H1 (cell line): ENCODE measurements at places on chromosomes 1 and 21. TPM values are rescaled to one million over a fixed set of nuclear protein-coding genes. Genes with fewer than 3 reads are reported as not detected.

DNA sequence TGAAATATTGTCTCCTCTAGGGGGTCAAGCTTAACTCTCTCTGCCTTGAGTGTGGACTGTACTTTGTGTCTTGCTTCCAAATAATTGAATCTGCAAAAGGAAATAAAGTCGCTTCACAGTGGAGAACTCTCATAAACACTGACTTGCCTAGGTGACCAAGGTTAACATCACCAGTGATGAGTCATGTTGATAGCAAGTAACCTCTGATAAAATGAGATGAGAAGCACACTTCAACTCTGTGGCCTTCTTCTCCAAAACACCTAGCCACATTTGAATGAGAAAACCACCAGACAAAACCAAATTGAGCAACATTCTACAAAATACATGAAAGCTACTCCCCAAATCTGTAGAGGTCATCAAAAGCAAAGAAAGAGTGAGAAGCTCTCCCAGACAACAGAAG, 37.6 kb downstream of the PDE4B start:
- DNase-seq: no peak

- no peak for DNase-seq
These were observed 757 bp upstream of the SEMA4A start for GRCh38 chr1:156152628-156153027.

- DNase-seq: no peak
These were observed 31.6 kb upstream of the PADI6 start for GRCh38 chr1:17340358-17340757.

DNA sequence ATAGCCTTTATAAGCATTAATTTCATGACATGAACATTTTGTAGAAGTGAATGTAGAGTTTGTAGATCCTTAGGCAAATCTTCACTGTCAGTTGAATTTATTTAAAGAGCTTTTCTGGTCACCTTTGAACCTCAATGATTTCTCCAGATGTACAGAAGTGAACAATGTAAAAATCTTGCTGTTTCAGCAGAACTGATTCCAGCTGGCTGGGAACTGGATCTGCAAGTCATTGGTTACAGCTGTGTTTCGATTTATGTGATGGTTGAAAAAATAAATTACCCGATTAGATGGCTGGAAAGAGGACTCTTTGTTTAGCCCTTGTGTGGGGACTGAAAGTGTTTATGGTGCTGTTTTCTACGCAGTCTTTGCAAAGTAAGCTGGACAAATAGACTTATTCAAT, 849.8 kb downstream of the USP25 start:
- DNase-seq: no peak

DNA sequence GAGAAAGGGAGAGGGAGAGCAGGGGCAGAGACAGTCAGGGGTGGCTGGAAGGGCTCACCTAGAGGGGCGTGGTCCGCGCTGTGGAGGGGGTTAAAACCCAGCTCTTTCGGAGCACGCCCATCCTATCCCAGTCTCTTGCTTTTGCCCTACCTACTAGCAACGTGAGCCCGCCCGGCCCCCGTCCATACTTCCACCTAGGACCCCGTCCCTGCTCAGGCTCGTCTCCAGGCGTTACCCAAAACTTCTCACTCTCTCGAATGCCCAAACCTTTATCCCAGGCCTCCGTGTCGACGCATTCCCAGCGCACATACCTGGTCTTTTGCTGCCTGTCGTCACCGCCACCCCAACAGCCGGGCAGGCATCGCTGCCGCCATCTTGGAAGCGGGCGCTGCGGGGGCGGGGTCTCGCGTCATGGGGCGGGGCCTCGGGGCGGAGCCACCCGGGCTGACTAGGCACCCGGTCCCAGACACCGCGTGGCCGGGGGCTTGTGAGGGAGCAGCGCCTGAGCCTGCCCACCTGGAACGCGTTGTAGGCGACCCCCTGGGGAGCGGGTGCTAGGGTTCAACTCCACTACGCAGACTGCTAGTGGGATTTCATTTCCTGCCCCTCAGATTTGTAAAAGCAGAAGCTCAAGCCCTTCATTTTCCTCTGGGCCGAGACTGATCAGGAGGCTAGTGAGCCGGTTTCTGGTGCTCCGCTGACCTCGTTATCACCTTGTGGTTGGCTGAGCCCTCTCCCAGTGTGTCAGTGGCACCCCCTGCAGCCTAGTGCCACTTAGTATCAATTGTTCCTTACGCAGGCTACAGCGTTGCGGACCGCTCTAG, at the start of gene B4GALT3:
TSS of gene B4GALT3 (minus strand) at position 396 of the 824 bp plus-strand sequence. CDS start 1,447 bp downstream, outside the sequence.
- peak; percentile 100 for DNase-seq

GRCh38 chr1:41122148-41122547, 100.6 kb upstream of the SLFNL1 start:
- no peak for DNase-seq

DNA sequence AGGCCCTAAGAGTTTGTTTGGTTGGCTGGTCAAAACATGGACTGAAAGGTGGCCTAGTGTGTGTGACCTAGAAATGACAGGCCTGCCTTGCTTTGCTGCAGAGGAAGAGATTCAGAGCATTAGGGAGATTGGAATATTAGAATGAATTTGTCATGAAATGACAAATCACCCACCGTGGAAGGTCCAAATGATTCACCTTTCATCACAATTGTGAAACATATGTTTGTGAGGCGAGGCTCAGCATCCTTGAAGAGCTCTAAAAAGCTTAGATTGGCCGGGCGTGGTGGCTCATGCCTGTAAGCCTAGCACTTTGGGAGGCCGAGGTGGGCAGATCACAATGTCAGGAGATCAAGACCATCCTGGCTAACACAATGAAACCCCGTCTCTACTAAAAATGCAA, 5.5 kb downstream of the LCE1B start:
- no peak for DNase-seq

DNA sequence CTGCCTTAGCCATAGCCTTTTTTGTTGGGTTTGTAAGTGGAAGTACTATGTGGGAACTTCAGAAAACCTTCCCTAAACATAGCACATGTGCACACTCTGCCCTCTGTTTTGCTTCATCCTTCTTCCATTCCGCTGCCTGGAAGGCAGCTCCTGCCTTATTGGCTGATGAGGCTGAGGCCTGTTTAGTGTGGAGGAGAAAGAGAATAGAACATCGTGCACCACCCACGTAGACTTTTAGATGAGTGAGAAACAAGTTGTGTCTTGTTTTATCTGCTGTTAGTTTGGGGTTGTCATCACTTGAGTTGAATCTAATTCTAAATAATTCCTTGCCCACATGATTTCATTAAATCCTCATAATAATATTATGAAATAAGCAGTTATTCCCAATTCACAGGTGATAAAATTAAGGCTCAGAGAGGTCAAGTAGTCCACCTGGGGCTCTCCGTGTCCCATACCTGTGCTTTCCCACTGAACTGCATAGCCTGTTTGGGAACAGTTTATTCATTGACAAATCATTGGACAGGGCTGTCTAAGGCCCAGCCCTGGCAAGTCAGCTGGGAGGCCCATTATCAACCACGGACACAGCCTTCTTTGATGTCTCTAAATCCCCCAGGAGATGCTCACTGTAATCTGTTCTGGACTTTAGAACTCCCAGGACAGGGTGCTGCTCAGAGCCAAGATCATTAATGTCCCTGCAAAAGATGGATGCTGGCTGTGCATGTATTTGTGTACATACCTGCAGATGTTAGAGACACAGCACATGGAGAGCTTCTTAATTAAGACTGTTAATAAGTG, 93.0 kb downstream of the ABCA4 start:
- DNase-seq: no peak

- no peak for DNase-seq
These were observed 30.4 kb upstream of the DISP3 start for GRCh38 chr1:11448373-11449099.

GRCh38 chr1:47225430-47226100, 6.5 kb downstream of the TAL1 start:
- DNase-seq: no peak

DNA sequence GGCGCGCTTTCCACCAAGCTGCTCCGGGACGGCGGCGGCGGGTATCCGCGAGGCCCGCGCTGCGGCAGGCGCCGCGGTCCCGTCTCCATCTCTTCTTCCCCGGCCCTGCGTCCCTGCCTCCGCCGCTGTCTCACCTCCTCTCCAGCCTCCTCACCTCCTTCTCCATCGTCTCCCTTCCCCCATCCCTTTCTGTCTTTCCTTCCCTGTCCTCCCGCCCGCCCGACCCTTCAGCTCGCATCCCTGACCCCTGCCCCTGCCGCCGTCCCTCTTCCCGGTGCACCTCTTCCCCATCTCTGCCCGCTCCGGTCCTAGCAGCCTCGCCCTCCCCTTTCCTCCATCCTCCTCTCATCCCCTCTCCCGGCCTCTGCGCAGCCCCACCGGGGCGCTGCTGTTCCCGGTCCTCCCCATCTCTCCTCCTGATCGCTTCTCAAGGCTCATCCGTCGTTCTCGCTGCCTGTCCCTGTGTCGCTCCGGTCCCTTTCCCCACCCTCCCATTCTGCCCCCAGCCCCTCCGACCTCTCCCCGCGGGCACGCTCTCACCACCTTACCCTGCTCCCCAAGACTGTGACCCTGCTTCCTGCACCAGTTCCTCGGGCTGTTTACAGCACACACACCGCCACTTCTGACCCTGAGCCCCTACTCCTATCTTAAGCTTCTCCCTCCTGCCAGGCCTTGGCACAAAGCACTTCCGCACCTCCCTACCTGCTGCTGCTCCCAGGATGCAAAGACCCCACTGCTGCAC, 760 bp upstream of the NPHP4 start:
- no peak for DNase-seq

GRCh38 chr1:52249831-52250230, 107.9 kb downstream of the ZFYVE9 start:
- DNase-seq: no peak

- no peak for DNase-seq
These were observed 914 bp upstream of the ADGRB2 start for GRCh38 chr1:31765041-31765467.

DNA sequence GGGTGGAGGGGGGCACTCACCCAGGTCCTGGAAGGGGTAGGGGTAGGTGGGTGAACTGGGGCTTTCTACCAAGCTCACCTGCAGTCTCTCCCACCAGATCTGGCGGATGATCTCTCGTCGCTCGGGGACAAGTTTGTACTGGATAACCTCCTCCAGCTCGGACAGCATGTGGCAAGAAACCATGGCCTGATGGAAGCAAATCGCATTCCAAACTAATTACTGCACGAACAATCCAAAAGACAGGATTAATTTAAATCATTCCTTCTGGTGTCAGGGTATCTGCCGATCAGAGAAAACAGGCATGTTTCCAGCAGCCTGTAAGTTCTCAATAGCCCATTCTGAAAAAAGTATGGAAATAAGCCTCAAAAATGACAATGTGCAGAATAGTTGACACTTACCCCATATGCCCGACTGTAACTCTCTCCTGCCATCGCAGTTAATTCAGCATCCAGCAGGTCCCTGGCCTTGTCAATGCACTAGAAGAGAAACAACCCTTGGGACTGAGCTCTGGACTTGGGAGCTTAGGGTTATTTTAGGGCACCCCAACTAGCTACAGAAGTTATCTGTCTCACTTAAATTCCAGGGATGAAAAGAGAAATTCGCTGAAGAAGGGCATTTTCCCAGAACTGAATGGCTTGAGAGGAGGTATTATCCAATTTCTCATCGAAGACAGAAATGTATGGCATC, 44.4 kb upstream of the ANGPTL7 start:
- DNase-seq: no peak

DNA sequence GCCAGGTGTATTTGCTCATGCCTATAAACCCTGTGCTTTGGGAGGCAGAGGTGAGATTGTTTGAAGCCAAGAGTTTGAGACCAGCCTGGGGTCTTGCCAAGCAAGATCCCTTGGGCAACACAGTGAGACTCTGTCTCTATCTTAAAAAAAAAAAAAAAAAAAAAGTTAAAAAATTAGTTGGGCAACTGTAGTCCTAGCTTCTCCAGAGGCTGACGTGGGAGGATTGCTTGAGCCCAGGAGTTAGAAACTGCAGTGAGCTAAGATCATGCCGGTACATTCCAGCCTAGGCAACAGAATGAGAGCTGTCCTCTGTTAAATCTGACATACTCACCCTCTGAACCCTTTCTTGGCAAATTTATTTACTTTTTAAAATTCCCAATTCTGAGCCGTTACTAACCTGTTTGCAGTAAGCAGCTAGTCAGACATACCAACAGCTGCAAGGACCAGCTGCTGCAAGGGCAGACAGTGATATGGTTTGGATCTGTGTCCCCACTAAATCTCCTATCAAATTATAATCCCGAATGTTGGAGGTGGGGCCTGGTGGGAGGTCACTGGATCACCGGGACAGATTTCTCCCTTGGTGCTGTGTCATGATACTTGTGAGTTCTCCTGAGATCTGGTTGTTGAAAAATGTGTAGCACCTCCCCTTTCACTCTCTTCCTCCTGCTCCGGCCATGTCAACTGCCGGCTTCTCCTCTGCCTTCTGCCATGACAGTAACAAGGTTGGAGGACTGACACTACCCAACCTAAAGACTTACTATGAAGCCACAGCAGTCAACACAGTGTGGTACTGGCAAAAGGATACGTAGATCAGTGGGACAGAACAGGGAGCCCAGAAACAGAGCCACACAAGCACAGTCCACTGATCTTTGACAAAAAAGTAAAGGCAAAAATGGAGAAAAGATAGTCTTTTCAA, 10.6 kb downstream of the PARP1 start:
- no peak for DNase-seq

GRCh38 chr21:34086887-34087306, 13.5 kb downstream of the MRPS6 start:
- no peak for DNase-seq

DNA sequence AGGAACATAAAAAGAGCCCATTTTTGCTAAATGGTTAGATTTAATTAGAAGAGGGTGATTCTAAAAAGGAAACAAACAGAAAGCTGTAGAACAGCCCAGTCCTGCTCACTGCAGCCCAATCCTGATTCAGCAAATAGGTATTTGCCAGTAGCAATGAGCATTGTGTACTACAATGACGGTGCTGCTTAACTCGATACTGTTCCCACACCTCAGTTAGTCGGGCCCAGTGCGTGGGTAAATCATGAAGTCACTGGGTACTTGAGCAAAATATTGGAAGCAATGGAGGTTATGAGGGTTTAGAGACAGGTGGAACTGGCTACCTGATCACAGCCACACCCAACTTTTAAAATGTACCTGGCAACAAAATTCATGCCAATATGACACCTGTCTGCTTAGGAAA, 101.5 kb upstream of the ADGRL2 start:
- no peak for DNase-seq

DNA sequence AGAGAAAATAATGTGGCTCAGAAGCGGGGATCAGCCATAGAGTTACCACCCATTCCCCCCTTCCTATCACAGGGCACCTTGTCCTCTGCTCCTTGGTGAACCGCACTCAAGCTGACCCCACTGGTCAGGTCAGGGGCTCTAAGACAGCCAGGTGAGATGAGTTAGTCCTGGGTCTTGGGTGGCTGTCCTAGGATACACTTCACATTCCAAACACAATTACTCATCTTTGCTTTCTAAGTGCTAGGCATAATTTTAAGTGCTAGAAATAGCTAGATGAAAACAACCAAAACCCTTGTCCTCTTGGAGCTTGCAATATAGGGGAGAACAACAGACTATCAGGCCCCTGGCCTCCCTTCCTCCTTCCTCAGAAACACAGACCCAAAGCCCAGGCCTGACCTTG, 7.8 kb upstream of the MUTYH start:
- no peak for DNase-seq

TCHHL1 gene
- not detected in 2 replicates for total RNA-seq

TMEM222 gene
- 25.1 and 27.0 TPM in 2 replicates for total RNA-seq

SAMD13 gene
- total RNA-seq: 1.8 and 2.3 TPM in 2 replicates

SLC9C2 gene
- not detected in 2 replicates for total RNA-seq

HEYL gene
- 3.1 and 3.5 TPM in 2 replicates for total RNA-seq

VWA5B1 gene
- total RNA-seq: 0.78 and 2.3 TPM in 2 replicates

GOLT1A gene
- 6.9 and 7.5 TPM in 2 replicates for total RNA-seq
